Urinary bladder (tissue), 4 donors: ENCODE measurements at places on chromosomes 3 and 15. TPM values are rescaled to one million over a fixed set of nuclear protein-coding genes. Genes with fewer than 3 reads are reported as not detected.
A peak's percentile ranks its signal among the peaks of the same experiment; 100 is the strongest.

DGKG gene
- total RNA-seq: 9.3 TPM

HRG gene
- total RNA-seq: not detected

A4GNT gene
- not detected for total RNA-seq

TIMP4 gene
- total RNA-seq: 1.3 TPM

LMAN1L gene
- total RNA-seq: 0.85 TPM

FRMD4B gene
- 39.1 TPM for total RNA-seq

GRAMD1C gene
- 14.3 TPM for total RNA-seq

CA12 gene
- 5.8 TPM for total RNA-seq

CCDC54 gene
- not detected for total RNA-seq

CHRFAM7A gene
- total RNA-seq: 3.6 TPM

ECE2 gene
- not detected for total RNA-seq

QARS1 gene
- 197 TPM for total RNA-seq

SLC9C1 gene
- 1.9 TPM for total RNA-seq

RTP1 gene
- total RNA-seq: not detected

LRTM1 gene
- 13.4 TPM for total RNA-seq

SYNM gene
- total RNA-seq: 228 TPM

GNAT1 gene
- not detected for total RNA-seq

WDR49 gene
- 17.1 TPM for total RNA-seq

GOLGA8T gene
- total RNA-seq: 0.37 TPM

SOX2 gene
- 3.8 TPM for total RNA-seq

DNA sequence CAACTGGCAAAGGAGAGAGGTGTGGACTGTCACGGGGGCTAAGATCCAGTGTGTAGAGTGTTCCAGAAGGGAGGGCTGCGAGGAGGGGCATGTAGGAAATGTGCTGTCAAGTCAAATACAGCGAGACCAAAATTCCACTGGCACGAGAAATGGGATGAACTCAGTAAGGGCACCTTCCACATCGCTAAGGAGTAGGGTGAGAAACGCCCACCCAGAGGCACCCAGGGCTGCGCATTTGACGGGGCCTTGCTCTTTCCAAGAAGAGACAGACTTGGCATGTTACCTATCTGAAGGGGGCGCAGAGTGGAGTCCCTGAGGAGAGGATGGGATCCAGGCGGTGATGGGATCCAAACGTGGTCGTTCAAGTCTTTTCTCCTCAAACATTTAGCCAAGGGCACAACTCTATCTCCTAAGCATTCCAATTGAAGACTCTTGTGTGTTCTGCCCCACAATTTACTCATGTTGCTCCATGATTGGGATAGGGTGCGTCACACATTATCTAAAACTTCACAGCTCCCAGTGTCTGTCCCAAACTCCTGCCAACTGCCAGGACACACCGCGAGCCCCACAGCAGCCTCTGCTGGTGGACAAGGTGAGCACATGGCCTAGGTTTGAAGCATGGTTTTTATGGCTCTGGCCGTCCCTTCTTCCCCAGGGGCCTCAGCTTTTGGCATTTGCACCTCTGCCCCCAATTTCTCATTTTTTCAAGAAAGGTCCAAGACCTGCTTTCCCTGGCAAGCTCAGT lies 7.6 kb downstream of the SELENOS start:
- no peak for DNase-seq

GRCh38 chr3:61687206-61687605 lies 125.8 kb downstream of the PTPRG start:
- DNase-seq: no peak

- no peak for DNase-seq
Measured at GRCh38 chr15:57662091-57662744, 44.3 kb upstream of the POLR2M start.

GRCh38 chr3:171936191-171936841 lies 93.2 kb downstream of the TMEM212 start:
- no peak for DNase-seq

DNA sequence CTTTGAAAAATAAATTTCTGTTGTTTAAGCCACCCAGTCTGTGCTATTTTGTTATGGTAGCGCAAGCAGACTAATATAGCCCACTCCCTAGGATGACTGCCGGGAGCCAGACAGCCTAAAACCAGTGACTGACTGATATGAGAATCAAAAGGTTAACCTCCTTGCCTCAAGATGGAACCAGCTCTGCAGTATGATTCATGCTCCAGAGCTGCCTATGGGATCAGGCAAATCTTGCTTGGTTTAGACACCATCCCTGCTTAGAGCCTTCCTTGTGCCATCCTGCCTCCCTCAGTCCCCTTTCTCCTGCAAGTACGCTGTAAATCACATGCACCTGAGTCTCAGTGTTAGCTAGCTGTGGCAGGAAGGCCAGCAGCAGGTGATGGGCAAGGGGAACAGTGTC lies 39.3 kb downstream of the TRANK1 start:
- DNase-seq: no peak

DNA sequence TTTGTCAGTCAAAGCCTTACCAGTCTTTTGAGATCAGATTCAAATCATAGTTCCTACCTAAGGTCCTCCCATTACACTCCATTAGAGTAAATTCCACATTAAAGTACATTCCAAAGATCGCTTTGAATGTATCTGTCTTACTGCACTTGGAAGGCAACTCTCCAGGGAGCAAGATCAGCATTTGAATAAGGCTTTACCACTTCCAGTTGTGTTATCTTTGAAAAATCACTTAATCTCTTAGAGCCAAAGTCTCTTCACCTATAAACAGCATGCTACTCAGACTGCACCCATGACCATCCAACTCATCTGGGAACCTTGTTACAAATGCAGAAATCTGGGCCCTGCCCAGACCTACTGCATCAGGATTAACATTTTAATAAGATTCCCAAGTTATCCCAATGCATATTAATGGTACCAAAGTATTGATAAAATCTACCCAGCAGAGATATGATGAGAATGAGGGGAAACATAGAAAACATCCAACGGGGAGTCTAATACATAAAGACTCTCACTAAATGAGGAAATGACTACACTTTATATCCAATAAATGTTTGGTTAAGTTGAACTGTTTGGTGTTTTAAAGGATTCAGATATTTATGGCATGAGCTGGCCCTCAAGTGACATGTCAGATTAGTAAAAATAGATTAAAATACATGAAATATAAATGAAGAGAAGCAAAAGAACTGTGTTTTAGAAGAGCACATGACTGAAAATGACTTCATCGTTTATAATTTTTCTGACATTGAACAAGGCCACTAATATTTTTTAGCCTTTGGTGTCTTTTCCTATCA lies 75.9 kb downstream of the TNIK start:
- DNase-seq: no peak

GRCh38 chr3:122555275-122556071 lies 8.6 kb downstream of the PARP9 start:
- no peak for DNase-seq

DNA sequence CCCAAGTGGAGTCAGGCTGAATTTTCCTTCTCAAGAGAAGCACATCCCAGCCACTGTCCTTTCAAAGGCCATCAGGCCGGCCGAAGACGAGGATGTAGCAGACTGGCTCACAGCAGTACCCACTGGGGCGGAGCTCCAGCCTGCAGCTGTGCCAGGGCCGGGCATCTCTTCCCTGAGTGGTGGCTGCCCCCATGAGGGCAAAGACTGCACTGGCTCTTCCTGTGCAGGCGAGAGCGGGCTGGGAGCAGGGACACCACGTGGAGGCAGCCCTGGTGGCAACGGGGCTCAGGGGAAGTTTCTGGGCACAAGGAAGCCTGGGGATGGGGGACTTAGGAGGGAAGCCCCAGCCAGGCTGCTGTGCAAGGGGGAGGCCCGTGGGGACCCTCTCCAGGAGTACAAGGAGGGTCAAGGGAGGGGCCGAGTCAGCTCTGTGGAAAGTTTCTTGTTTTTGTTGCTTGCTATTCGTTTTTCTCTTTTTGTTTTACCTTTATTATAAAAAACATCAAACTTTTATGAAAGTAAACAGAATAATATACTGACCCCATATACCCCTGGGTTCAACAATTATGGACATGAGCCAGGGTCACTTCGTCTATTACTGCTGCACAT lies 66.1 kb downstream of the RPN1 start:
- peak; percentile 60 for DNase-seq

- DNase-seq: no peak
Measured at GRCh38 chr3:58175437-58176184, 35.2 kb downstream of the DNASE1L3 start.

DNA sequence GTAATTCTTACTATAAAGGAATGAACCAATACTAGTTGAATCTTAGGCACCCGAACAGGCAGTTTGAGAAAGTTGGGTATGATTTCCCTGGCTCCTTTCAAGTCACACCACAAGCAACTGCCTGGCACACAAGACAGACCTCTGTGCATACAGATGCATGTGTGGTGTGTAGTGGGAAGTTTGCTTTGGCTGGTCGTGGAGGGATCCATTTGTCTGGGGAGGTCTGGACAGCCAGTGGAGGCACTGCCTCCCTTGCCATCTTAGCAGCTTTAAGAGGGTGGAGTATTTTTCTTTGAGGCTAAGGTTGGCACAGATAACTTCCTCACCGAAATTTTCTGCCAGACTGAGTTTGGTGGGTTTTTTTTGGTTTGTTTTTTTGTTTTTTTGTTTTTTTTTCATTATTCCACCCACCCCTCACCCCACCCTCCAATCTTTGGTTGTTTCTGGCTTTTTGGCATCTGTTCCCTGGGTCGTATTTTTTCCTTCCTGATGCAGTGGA lies 97.1 kb downstream of the TMEM212 start:
- DNase-seq: no peak

- no peak for DNase-seq
Measured at GRCh38 chr3:151377768-151378385, 6.7 kb downstream of the P2RY12 start.

- DNase-seq: no peak
Measured at GRCh38 chr3:71069797-71070196, 513.7 kb downstream of the FOXP1 start.

- no peak for DNase-seq
Measured at GRCh38 chr15:41993472-41994170, 21.3 kb upstream of the EHD4 start.

- no peak for DNase-seq
Measured at GRCh38 chr3:40366203-40367162, 20.5 kb upstream of the ENTPD3 start.

DNA sequence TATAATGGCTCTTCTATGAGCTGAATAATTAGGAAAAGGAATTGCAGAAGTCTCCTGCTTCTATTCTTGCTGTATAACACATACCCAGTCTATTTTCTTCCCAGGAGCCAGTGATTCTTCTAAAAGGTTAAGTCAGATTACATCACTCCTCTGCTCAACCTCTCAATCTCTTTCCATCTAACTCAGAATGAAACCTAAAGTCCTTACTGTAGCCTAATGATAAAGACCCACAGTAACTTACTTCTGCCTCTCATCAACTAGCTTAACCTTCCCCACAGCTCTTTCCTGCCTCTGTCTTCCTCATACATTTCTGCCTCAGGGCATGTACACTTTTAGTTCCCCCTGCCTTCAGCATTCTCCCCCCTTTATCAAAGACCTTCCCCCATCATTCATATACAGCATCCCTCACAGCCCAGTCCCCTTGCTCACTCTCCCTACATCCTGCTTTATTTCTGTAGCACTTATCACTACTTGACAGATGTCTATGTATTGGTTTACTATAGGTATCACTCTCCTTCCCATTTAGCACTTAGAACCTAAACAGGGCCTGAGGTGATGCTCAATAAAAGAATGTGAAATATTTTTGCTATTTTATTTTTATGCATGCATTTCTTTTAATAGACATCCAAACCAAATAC lies 28.5 kb upstream of the CMTM6 start:
- DNase-seq: no peak

DNA sequence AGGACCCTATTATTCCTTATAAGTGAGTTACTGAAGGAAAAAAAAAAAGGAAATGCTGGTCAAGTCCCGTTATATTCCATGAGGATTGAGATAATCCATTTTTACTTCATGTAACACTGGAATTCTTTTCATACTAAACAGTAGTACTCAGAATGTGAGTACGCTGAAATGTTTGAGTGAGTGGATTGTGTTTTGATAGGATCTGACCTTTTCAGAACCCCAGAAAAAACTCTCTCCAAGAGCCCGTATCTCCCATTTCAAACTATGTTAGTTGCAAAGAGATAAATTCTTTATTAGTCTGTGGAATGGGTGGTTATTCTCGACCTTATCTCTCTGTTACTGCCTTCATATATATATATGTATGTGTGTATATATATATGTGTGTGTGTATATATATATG lies 2.5 kb upstream of the LPP start:
- no peak for DNase-seq

DNA sequence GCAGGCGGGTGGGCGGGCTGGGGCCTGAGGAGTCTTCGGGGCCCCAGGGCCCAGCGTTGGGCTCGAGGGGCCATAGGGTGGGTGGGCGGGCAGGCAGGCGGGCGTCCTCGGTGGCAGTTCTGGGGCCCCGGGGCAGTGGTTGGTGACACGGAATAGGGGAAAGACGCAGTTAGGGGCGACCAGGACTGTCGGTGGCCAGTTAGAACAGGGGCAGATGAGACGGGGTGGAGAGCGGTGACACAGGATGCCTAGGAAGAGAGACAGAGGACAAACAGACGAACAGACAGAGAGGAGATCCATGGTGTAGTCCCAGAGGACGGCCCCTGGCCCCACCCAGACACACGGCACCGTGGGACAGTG lies 36.5 kb downstream of the GRIP2 start:
- DNase-seq: no peak

DNA sequence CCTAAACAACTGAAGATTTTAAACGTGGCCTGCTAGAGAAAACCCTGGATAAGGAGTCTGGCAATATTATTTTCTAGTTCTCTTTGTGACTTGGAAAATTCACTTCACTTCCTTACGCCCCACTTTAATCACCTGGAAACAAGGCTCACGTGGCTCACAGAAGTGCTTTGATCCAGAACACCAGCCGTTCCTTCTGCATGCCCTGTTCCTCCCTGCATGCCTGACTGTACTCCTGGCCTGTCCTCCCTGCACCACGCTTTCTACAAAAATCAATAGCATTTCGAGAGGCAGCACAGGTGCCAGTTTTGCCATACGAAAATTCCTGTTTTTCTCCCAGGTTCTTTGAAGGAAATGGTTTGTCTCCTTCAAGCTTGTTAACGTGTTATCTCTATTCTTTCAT lies 474.2 kb upstream of the RGMA start:
- no peak for DNase-seq

GRCh38 chr15:65323071-65323511 lies 18.6 kb downstream of the RNU5B-1 start:
- peak; percentile 51 for DNase-seq

DNA sequence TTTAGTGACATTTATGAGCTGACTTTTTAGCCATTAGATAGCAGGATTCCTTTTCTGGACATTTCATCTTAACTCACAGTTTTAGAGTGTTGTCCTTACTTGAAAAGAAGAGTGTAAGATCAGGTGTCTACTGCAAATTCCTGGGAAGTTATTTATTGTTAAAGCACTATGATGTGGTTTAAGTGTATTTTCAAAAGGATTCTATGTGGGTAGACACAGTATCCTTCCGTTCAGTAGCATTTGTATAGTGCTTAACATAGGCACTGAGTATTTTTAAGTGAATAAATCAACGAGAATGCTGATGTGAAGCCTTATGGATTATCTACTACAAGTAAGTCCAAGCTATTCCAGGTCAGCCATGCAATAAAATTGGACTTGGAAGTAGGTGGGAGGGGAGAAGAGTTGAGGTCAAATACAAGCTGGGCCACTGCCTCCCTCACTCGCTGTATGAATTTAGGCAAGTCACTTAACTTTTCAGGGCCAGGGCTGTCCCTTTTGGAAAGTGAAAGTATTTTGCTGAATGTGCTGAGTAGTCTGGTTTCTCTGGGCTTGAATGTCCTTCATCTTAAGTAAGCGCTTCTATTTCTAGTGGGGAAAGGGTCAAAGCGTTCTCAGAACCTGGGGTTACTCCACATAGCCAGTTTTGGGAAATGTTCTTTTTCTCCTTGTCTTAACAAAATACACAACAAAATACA lies 48.6 kb downstream of the GAP43 start:
- DNase-seq: no peak

GRCh38 chr3:111519178-111519855 lies 22.7 kb upstream of the CD96 start:
- DNase-seq: no peak

GRCh38 chr15:68489421-68489820 lies 57.5 kb upstream of the ITGA11 start:
- no peak for DNase-seq
